ENCODE measurements at places on chromosomes 3 and 15.

GRCh38 chr3:178645503-178645902 is 109.3 kb downstream of the KCNMB2 start:
- no peak for DNase-seq

DNA sequence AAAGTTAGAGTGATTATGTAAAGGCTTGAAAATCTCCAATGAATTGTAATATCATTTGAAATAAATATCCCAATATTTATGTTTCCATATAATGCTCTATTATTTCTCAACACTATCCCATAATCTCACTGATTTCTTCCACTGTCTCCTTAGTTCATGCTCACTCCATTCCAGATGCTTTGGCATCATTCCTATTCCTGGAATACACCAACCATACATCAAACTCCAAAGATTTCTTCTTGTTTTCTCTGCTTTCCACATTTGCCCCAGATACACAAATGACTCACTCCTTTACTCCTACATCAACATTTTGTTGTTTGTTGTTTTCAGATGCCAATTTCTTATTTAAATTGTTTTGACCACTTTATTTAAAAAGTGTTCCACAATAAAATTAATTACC is 1390.8 kb downstream of the ZPLD1 start:
- no peak for DNase-seq

DNA sequence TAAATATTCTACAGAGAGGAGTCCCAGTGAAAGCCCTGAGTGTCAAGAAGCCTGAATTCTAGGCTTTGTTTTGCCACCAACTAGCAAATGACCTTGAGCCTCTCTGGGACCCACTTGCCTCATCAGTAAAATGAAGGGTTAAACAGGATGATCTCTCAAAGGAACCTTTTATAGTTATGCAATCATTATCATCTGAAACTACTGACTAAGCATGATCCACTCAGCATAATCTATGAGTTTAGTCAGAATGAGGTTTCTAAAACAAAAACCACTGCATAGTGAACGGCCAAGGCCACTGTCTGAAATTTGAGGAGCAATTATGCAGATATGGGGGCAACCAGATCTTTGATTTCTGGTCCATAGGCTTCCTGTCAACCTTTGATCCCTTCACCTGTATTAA is 319.0 kb downstream of the MECOM start:
- no peak for DNase-seq

GRCh38 chr15:48459571-48460442 is 128.6 kb downstream of the DUT start:
- DNase-seq: no peak

- DNase-seq: no peak
These were observed 22.9 kb downstream of the RAB8B start for GRCh38 chr15:63212050-63213004.

- DNase-seq: no peak
These were observed 80.2 kb upstream of the FAM3D start for GRCh38 chr3:58746758-58747157.

DNA sequence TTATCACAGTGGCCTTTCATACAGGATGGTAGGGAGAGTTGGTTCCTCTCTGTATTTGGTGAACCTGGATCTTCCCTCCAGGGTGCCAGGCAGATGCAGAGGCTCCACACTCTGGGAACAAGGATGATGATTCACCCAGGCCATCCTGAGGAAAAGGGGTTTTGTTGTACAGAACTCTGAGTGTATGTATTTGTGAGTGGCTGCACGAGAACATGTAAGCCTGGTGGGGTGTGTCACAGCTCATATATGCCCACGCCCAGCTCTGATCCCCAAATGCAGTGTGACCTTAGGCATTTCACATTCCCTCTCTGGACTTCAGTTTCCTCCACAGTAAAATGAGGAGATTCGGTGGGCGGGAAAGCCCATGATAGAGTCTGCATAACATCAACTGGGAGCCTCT is 11.6 kb upstream of the CILP start:
- no peak for DNase-seq

GRCh38 chr3:45775571-45776300 is 20.6 kb downstream of the SLC6A20 start:
- no peak for DNase-seq

GRCh38 chr15:96412906-96413231 is 82.4 kb downstream of the NR2F2 start:
- DNase-seq: no peak

DNA sequence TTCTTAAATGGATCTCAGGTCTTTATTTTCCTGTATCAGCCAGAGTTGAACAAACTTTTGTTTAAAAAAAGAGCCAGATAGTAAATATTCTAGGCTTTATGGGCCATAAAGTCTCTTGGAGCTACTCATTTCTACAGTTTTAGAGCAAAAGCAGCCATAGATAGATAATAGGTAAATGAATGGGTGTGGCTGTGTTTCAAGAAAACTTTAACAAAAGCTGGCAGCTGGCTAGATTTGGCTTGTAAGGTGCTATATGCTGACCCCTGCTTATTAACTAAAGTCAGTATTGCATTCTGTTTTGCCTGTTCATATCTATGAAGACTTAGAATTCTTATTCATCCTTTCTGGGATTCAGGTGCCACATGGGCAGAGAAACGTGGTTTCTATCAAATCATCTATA is 29.0 kb downstream of the MFN1 start:
- no peak for DNase-seq

GRCh38 chr15:35458176-35458856 is 87.6 kb downstream of the DPH6 start:
- no peak for DNase-seq

GRCh38 chr3:129005526-129006303 is 4.6 kb downstream of the EFCC1 start:
- no peak for DNase-seq

DNA sequence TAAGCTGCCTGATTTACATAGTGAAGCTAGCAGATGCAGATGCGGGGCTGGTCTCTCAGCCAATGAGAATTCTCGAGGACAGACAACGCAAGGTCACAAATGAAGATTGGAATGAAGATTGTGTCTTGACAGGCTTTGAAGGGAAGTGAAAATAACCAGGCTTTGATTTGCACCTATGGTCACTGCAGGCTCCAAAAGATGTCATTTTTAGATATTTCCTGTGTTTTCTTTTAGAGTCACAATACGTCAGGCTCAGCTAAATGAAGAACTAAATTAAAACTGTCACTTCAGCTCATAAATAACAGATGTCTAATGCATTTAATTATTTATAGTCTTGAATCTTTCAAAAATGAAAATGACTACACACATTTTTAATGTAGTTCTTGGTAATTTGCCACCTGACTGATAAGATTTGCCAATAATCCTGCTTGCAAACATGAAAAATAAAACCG is 99.5 kb downstream of the SQOR start:
- no peak for DNase-seq

DNA sequence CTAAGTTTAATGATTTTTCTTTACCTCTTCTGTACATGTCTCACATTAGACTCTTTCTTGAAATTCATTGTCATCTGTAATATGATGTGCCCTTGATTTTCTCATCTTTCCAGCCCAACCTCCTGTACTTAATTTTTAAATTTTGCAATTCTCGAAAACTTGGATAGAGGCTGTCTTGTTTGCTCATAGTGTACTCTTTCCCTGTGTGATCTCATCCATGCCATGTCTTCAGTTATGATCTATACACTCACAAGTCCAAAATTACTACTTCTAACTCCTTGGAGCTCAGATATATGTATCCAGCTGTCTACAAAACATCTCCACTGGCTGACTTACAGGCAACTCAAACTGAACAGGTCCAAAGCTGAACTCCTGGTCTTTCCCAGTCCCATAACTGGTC is 42.2 kb downstream of the CD200 start:
- no peak for DNase-seq

- no peak for DNase-seq
These were observed 406.4 kb upstream of the PROK2 start for GRCh38 chr3:72191209-72191960.

DNA sequence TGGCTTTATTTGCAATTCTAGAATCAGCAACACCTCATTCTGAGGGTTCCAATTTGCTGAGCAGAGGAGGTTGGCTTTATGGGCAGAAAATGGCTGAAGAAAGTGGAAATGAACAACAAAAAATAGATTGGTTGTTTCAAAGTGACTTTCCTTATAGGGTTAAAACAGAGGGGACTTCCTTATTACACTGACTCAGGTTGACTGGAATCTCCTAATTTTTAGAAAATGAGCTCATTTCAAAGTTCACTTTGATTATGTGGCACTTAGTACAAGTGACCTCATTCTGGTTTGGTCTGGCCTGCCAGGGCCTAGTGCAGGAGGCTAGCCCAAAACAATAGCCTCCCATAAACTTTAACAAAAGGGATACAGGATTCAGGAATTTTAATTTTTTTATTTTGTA is 41.4 kb downstream of the NFKBIZ start:
- DNase-seq: no peak

GRCh38 chr15:43795997-43796396 is 3.9 kb downstream of the SERF2 start:
- no peak for DNase-seq

- peak; percentile 59 for DNase-seq
These were observed 747 bp upstream of the ZNF592 start for GRCh38 chr15:84747416-84748273.

GRCh38 chr3:106386050-106386449 is 517.2 kb upstream of the CBLB start:
- DNase-seq: no peak

- DNase-seq: no peak
These were observed 17.7 kb upstream of the SLC6A1 start for GRCh38 chr3:10974746-10975375.

GRCh38 chr15:72389231-72389630 is 8.9 kb upstream of the TMEM202 start:
- DNase-seq: no peak

GRCh38 chr3:52221141-52221562 is 4.3 kb downstream of the TLR9 start:
- DNase-seq: no peak
